ENCODE measurements at places on chromosomes 13 and 19. TPM values are rescaled to one million over a fixed set of nuclear protein-coding genes. Genes with fewer than 3 reads are reported as not detected.
A peak's percentile ranks its signal among the peaks of the same experiment; 100 is the strongest.

GPR12 gene
- total RNA-seq: not detected

CERS4 gene
- total RNA-seq: 29.2 TPM

KLF1 gene
- total RNA-seq: not detected

CEACAM1 gene
- 1.6 TPM for total RNA-seq

DNA sequence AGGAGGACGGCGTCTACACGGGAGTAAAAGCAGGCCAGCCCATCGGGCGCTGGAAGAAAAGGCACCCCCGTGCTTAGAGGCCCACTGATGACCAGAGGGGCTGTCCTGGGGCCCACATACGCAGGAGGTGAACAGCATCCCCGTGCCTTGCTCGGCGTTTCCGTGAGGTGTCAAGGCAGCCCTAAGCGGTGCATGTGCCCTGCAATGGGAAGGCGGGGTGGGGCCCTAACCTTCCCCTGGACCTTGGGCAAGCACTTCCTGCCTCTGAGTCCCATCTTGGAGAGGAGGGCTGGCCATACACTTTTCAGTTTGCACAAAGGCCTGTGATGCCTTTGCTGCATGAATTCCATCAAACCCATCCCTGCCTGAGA lies 47.8 kb upstream of the ATP11A start:
- H3K27ac ChIP-seq: no peak overlapping the region
- no peak for DNase-seq
- no peaks in the 10 kb centered on the region for H3K27me3 ChIP-seq
- peaks cover 7% of the 10 kb centered on the region for H3K4me1 ChIP-seq

GRCh38 chr13:98216135-98216565 lies 39.1 kb upstream of the RNF113B start:
- DNase-seq: no peak
- no peaks in the 10 kb centered on the region for H3K4me1 ChIP-seq
- H3K27ac ChIP-seq: no peak overlapping the region
- H3K36me3 ChIP-seq: no peaks in the 10 kb centered on the region

DNA sequence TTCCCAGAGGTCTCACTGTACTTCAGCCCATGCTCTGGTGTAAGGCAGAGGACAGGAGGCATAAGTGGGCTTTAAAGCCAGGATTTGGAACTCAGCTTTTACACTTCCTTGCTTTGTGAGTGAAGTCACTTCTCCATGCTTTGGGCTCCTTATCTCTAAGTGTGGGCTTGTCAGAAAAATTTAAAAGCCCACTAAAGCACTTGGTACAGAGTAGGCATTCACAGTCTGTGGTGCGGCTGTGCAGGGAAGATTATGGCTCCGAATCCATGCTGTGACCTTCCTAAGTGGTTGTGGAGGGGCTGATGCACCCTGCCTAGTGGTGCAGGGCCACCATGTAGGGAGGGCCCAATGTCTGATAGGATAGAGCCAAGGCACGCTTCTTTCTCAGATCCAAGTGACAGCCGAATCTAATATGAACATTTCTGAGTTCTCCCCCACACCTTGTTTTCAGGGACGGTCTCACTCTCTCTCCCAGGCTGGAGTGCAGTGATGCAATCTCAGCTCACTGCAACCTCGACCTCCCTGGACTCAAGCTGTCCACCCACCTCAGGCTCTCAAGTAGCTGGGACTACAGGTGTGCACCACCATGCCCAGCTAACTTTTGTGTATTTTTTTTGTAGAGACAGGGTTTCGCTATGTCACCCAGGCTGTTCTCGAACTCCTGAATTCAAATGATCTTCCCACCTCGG lies 6.9 kb downstream of the TIMM29 start:
- H3K27ac ChIP-seq: no peak overlapping the region
- no peaks in the 10 kb centered on the region for H3K27me3 ChIP-seq
- no peaks in the 10 kb centered on the region for H3K36me3 ChIP-seq
- DNase-seq: no peak

DNA sequence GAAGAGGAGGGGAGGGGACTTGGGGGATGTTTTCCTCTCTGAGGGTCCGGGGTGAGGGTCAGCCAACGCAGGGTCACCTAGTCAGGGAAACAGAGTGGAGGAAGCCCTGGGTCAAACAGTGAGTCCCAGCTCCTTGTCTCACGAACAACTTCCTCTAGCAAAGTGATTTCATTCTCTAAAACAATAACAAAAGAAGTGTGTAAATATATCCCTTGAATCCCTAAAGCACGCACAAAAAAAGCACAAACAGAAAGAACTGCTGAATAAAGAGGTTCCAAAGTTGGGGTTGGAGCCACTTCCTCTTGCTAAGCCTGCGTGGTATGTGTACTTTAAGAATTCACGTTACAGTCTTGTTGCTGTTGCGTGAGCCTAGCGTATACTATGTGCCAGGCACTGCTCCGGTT lies 1.5 kb upstream of the C5AR2 start:
- no peak overlapping the region for H3K27ac ChIP-seq
- peaks cover 4% of the 10 kb centered on the region for H3K4me1 ChIP-seq
- H3K4me3 ChIP-seq: no peak overlapping the region
- DNase-seq: no peak
- no peaks in the 10 kb centered on the region for H3K27me3 ChIP-seq

DNA sequence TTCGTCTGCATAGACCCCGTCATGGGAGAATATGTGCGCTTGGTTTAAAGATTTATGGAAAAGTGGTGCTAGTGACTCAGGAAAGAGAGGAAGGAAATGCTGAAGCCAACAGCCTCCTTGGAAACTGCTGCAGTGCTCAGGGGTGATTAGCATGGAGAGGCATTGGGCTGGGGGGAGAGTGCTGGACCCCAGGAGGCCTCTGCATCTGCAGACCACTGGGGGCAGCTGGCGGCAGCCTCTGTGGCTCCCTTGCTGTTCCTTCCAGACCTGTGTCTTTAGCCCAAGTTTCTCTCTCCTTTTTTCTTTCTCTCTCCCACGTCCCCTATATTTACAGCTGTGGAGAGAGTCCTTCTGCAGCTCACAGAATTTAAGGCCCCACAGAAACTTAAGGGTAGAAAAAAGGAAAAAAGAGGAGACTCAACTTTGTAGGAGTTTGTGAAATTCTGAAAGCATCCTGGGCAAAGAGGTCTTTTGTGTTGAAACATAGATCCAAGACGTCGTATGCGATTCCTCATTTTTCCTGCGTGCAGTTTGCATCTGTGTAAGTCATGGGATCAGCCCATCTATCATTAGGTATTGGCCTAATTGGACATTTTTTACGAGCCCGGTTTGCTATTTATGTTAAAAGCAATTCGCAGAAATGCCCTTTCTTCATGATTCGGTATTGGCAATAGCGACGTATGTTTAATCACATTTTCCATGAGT lies 116.2 kb upstream of the ZNF536 start:
- no peak for DNase-seq
- H3K4me1 ChIP-seq: no peaks in the 10 kb centered on the region
- H3K4me3 ChIP-seq: no peak overlapping the region
- no peak overlapping the region for H3K27ac ChIP-seq

GRCh38 chr19:18893587-18894253 lies 2.2 kb downstream of the CERS1 start:
- no peaks in the 10 kb centered on the region for H3K36me3 ChIP-seq
- no peak overlapping the region for H3K4me3 ChIP-seq
- H3K4me1 ChIP-seq: peaks cover 7% of the 10 kb centered on the region
- H3K27me3 ChIP-seq: no peaks in the 10 kb centered on the region
- DNase-seq: peak; percentile 11

Data from CD4-positive, alpha-beta memory T cell (primary cell).